ENCODE measurements at places on chromosomes 7 and 10.

DNA sequence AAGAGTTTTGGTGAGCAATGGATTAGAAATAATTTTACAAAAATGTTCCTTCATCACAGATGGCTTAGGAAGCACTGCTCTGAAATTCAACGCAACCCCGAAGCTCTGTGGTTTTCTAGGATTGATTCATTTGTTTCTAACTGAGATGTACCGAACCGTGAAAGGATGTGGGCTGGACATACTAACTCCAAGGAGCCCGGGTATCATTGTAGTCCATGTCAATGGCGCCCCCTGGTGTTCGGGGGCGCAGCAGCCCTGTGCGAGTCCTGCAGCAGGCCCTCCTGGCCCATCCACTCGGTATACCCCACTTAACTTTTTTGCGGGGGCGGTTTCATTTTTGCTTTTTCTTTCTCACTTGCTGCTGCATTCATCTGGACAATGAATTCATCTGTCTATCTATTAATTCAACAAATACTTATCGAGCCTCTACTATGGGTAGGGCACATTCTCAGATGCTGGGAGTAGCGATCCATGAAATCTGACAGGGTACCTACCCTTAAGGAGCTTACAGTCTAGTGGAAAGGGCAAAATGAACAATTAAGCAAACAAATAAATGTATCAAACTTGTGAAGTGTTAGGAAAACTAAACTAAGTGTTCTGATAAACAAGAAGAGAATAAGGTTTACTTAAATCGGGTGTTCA lies 25.2 kb upstream of the ITPRID1 start:
- DNase-seq = no peak

DNA sequence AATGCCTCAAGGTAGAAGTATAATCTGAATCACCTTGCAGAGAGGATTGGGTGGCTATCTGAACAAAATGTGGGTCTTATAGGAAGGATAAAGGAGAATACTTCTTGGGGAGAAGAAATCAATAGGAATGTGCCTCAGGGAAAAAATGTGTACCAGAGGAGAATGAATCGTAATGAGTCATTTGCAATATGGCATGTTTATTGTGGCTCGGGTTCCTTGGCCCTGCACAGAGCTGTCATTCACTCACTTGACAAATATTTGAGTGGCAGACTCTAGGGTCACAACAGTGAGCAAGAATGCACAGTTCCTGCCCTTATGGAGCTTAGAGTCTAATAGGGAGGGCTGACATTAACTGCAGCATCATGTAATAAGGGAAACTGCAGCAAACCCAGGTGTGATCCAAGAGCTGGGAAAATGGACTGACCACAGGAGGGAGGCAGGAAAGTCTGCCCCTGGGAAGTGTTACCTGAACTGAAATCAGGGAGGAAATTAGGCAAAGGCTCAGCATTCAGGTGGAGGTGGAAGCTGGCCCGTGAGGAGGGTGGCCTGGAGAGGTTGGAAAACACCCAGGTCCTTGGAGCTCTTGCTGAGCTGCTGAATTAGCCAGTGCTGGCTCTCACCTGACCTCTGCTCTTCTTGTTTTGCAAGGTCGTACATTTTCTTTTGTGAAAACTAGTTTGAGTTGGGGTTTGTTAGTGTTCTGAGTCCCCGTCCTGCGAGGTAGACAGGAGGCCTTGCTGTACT lies 203.9 kb downstream of the FRMD4A start:
- DNase-seq = no peak

DNA sequence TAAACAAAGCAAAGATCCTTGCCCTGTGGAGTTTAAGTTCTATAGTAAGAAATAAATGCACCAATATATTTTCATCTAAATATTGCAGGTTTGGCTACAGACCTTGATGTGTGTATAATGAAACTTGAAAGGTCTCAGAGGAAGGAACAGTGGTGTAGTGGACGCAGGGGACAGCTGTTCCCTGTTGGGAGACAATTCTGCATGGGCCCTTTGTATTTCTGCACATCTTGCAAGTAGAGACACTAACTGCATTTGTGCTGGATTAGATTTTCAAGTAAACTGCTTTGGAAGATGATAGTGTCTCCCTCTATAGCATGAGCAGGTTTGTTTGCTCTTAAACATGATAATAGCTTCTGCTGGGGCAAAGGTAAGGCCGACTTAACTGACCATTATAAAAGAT lies 57.5 kb upstream of the FAM133B start:
- DNase-seq = no peak

DNA sequence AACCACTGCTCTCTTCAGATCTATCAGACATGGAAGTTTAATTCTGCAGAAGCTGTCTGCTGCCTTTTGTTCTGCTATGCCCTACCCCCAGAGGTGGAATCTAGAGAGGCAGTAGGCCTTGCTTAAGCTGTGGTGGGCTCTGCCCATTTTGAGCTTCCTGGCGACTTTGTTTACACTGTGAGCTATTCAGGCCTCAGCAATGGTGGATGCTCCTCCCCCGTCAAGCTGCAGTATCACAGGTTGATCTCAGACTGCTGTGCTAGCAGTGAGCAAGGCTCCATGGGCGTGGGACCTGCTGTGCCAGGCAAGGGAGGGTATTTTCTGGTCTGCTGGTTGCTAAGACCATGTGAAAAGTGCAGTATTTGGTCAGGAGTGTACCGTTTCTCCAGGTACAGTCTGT lies 45.1 kb upstream of the CDK14 start:
- DNase-seq = no peak

DNA sequence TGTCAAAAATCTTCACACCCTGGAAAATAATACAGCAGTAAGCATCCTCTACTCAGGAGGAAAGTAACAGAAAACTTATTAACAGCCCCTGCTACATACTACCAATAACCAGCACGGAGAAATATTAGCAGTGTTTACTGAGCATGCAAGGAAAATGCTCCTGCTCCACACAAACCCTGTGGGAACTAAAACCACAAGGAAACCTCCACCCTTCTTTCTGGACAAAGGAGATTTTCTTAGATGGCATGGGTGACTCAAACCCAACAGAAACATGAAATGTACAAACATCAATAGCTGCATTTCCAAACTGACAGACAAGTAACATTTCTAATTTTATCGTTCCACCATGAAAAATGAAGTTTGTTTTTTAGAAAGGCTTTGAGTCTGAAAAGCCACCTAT lies 113.4 kb downstream of the VPS41 start:
- DNase-seq = no peak

DNA sequence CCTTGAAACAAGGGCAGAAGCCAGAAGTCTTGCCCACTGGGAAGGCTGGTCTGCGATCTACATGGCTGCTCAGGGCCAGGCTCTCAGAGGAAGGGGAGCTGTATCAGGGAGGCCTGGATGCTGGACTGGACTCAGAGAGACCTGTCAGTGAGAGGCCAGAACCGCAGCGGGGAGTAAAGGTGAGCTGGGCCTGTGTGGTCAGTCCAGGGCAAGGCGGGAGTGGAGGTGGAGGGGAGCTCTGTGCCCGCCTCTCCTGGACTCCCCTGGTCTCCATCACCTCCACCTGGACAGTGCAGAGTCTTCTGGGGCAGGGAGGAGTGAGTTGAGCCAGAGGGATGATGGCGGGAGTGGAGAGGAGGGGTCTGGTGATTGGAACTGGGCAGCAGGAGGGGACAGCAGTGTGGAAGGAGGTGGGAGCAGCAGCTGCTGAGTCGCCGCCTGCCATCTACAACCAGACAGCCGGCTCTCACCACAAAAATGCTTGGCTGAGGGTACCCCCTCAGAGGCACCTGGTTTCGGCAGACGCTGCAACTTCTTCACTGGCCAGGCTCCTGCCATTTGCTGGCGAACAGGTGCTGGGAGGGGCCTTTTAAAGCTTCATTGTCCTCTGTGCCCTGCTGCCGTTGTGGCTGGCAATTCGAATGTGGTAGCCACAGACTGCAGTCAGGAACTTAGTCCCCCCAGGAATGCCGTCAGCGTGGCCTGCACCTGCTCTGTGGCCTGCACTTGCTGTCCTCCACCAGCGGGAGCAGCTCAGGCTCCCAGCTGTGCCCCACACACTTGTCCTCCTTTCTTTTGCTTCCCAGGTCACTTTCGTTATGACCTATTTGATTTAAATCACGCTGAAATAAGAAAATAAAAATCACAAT lies 3.5 kb downstream of the RASSF4 start:
- no peak for DNase-seq

DNA sequence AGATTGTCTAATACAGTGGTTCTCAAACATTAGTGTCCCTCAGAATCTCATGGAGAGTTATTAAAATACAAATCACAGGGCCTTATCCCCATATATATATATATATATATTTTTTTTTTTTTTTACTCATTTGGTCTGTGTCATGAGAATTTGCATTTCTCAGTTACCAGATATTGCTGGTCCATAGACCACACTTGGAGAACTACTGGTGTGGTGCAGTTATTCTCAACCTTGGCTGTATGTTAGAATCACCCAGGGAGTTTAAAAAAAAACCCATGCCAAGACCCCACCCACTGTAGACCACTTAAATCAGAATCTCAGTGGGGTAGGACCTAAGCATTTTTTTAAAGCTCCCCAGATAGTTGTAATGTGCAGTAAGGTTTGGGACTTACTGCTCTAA lies 179.9 kb downstream of the AUTS2 start:
- no peak for DNase-seq

GRCh38 chr10:119306514-119306951 lies 99.2 kb downstream of the GRK5 start:
- no peak for DNase-seq

GRCh38 chr10:116744885-116745284 lies 2.5 kb upstream of the HSPA12A start:
- DNase-seq = no peak

DNA sequence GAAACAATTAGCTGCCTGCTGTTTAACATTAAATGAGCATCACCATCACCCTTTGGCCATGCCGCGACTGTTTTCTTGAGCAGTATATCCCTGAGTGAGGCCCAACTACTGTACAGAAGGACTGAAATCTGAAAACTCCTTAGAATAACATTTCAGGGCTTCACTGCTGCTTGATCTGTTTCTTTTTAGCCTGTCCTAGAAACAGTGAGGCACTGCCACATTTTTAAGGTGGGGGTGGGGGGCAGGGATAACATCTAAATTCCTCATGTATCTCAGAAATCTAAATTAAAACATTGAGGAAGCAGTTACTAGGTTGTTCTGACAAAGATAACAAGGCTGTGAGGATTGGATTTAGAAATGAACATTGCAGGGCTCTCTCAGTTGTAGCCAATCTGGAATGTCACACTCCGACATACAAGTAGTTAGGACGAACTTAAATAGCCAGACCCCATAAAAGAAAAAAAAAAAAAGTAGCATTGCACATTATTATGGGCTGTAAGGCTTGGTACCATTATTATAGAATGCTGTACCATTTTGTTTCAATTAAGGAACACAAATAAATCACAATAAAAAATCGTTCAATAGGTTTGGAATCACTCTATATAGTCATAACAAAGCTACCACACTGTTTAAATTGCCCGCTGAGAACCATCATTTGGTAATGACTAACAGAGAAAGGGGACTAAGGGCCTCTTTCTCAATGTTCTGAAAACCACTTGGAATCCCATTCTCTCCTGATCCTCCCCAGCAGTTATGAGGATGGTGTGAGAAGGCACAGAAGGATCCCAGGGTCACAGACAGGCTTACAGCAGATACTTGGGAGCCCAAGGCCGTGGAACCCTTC lies 256.1 kb downstream of the INHBA start:
- no peak for DNase-seq

- no peak for DNase-seq
Observed at GRCh38 chr7:94111009-94111408, 106.9 kb upstream of the BET1 start.

DNA sequence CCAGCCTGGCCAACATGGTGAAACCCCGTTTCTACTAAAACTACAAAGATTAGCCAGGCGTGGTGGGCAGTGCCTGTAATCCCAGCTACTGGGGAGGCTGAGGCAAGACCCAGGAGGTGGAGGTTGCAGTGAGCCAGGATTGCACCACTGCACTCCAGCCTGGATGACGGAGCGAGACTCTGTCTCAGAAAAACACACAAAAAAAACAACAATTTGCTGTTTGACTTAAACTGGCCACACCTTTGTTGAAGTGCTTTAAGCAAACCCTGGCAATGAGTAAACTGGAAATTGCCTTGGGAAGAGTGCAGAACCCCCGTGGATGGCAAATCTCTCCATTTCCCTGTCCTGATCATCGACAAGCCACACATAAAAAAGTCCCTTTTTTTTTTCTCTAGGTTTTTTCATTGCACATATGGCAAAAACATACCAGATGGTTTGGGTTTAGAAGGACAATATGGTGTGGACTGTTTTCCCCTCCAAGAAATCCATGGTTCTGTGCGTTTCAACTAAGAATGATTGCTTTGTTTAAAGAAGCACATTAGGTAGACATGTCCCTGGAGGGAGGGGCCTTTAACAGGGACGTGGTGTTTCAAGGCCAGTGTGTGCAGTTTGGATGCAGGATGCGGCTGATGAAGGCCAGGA lies 76.9 kb downstream of the NRP1 start:
- peak; percentile 33 for DNase-seq

DNA sequence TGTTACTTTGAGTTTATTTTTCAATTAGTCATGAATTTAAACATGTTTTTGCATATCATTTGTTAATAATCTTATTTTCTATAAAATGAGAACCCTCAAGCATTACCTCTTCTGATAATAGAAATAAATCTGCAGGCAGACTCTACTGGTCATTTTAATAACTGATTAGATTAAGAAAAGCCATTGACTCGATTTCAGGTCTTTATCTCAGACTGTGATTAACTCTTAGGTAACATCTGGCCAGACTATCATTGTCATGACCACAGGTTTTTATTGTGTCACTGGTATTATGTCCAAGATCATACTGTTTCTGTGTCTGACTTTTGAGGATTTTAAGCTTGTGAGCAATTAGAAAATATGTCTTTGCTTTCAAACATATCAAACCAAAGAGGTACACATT lies 83.6 kb upstream of the SLC13A1 start:
- DNase-seq = no peak

DNA sequence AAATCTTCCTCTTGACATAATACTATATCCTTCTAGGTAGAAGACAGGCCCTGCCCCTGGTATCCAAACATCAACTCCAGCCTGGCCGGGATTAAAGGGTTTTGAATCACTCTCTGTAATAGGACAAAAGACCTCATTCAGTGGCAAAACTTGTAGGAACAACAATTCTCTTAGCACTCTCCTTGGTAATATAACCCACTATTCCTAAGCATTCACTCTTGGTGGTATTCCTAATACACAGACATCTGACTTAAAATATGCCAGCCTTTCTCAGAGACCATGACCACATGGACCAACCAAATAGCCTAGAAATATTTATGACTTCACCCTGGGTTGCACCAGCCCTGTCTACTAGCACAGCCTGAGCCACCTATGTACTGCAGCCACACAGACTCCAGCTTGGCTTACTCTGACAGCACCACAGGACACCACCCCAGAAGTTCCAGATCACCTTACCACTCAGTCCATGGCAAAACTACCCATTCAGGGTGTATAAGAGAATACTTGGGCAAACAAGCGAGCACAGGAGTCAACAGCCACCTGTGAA lies 244.9 kb upstream of the NEBL start:
- no peak for DNase-seq

Data from NCI-H2171 (cell line).